Stimulated activated CD4-positive, alpha-beta T cell treated with anti-CD3 and anti-CD28 coated beads, Interleukin-12 subunit alpha, Interleukin-12 subunit beta, amount 100 ng/mL, for 24 hours (primary cell): ENCODE measurements at places on chromosomes 16 and 17.

GRCh38 chr16:3282103-3282729 lies 1.1 kb upstream of the ZNF263 start:
- DNase-seq = no peak

GRCh38 chr16:88619859-88620815 lies 18.2 kb upstream of the IL17C start:
- DNase-seq = no peak

- DNase-seq = peak; percentile 49
These were observed 56.6 kb upstream of the GSE1 start for GRCh38 chr16:85556456-85557082.

- peak; percentile 9 for DNase-seq
These were observed 178.3 kb downstream of the MRTFB start for GRCh38 chr16:14249291-14250032.

DNA sequence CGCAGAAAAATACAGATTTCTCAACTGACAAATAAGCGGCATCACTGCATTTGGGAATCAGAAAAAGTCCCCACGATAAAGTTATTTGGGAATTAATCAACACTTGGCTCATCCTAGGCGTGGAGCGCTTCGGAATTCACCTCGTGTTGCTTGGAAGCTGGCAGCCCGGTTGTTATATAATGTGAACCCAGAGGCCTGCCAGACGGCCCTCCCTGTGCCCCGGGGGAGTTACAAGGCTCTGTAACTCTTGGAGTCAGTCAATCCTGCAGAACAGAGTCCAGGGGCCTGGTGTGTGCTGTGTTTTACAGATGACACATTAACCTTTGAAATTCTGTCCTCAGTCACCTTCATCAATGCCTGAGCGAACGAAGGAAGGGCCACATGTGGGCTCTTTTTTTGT lies 111.1 kb downstream of the PITPNC1 start:
- no peak for DNase-seq

DNA sequence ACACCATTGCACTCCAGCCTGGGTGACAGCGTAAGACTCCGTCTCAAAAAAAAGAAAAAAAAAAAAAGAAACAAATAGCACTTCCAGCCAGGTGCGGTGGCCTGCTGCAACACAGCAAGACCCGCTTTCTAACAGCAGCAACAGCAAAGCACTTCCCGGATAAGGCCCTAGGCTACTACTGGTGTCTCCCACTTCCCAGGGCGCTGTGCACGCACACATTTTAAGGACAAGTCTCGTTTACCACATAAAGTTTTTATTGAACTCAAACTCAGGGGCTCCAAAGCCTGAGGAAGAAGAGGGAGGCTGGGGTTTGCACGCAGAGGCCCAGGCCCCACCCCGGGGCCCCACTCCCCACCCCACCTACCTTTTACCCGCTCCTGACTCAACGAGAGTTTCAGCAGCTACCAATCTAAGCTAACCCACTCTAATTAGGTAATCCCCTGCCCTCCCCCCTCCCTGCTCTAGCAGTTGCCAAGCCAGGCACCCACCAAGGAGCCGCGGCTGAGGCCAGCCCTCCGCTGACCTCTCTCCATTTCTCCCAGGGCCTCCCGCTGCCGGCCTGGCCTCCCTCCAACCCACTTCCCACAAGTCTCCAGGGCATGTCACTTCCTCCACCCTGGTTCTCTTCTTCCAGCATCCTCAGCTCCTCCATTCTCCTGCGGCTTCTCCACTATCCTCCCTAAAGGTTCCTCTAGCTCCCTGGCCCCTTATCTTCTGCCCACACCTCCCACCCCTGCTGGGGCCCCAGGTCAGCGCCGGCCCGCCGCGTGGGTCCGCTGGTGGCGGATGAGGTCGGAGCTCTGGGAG lies 2.4 kb downstream of the ZNF768 start:
- DNase-seq = no peak

DNA sequence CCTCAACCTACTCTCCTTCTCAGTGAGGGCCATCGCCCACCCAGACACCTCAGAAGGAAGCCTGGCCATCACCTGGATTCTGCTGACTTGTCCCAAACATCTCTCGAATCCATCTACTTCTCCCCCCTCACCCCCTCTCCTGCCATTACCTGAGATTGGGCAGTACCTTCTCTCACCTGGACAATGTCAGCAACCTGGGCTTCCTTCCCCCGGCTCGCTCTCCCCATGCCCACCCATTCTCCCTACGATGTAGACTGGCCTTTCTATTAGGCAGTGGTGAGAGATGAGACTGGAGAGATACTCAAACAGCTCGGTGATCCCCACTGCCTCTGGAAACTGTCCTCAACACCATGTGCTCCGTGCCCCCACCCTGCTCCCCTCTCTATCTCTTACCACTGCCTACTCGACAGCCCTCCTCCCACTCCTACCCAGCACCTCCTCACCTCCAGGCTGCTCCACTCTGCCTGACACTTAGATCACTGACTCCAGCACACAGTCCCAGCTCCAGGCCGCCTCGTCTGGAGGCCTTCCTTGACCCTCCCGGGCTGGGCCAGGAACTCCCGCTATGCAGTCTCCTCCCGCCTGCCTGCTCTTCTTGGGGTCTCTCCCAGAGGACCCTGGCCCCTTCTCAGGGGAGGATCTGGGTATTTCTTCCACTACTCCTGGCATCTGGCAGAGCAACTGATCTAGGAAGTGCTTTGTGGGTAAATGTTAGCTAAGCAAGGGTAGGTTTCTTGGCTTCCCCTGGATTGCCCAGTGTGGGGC lies 235.8 kb upstream of the NLRP1 start:
- no peak for DNase-seq

DNA sequence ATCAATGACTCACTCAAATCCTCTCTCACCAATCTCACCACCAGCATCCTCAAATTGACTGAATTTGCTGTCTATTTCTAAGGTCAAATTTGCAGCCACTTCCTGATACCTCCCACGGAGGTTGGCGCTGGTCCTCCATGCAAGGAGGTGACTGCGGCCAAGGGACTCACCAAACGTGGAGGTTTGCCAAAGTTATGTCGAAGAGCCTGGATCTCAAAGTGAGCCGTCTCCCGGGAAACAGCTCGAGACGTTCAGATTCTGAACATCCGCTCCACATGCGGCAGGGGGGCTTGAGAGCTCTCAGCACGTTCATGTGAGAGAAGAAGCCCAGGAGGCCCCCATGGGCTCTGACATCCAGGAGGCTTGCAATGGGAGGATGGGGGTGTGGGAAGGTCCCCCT lies 22.6 kb downstream of the LGALS3BP start:
- DNase-seq = no peak

DNA sequence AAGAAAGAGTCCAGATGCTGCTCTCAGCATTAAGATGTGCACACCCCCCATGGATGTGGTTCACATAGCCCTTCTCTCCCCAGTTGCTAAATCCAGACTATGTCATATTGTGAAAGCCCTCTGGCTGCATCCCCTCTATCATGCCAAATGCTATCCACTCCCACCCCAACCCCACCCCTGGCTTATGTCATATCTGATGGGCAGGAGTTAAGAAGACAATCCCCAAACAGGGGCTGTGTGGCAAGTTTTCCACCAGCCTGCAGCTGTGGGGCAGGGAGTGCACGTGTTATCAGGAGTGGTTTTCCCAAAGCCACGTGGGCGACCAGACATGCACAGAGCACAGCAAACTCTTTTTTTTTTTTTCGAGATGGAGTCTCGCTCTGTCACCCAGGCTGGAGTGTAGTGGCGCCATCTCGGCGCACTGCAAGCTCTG lies 10.0 kb downstream of the FAM117A start:
- DNase-seq = no peak

DNA sequence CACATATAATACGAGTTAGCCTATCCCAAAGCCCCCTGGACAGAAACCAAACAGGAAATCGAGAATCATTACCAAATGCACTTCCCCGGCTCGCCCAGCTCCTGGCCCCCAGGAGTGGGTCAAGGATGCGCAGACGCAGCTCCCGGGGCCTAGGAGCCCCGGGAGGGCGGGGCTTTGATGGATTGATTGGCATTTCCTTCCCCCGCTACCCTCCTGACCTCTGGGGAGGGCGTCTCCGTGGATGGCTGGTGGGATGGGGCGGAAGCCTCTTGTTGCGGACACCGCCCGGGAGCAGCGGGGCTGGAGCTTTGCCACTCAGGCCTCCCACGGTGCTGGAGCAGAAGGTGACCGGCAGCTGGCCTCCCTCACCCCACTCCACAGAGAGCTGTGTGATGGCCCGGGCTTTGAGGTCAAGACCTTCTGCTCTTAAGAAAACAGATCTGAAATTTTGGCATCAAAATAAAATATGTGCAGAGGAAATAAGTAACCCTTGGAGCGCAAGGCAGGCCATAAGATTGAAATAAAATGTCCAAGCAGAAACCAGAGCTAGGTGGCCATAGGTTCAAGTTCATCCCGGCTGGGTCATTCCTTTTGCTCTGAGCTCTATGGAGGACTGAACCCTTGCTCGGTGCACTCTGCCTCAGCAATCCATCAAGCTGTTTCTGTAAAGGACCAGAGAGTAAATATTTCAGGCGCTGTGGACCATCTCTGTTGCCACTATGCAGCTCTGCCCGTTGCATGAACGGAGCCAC lies 262.3 kb downstream of the SOX9 start:
- DNase-seq = no peak

- no peak for DNase-seq
These were observed 68.9 kb downstream of the ZNF423 start for GRCh38 chr16:49786926-49787557.

GRCh38 chr17:2055292-2056205 lies 646 bp downstream of the HIC1 start:
- DNase-seq = no peak

DNA sequence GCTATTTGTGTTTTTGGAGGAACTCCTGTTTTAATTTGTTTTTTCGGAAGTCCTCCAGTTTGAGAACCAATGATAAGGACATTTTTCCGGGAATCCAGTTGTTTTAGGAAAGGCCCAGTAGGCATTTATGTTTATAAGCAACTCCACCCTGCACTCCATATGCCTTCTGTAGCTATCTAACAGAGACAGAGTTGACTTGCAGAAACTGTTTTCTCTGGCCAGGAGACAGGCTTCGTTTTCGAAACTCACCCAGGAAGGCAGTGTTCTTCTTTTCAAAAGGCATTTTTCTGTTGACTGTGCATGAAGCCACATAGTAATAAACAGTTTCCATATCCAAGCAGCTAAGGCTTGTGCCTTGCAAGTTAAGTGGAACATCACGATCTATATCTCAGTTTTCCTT lies 587.1 kb downstream of the WWOX start:
- no peak for DNase-seq

GRCh38 chr16:5064915-5065314 lies 841 bp downstream of the C16orf89 start:
- DNase-seq = no peak

DNA sequence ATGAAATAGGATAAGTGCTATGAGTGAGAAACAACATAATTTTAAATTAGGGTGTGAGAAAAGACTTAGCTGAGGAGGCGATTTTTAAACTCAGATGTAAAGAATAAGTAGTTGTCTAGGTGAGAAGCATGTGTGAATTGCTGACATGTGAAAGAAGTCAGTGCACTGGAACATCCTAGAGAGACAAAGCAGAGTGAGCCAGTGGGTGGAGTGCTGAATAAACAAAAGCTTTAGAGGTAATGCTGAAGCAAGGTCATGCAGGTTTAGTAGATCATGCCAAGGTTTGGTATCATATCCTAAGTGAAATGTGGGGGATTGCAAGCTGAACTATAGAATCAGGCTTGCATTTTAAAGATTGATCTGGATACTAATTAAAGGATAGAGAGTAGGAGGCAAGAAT lies 89.4 kb downstream of the KIF2B start:
- DNase-seq = no peak

- DNase-seq = no peak
These were observed 5.5 kb downstream of the CYBC1 start for GRCh38 chr17:82444941-82445521.
